ENCODE measurements at places on chromosomes 11 and 22.

GRCh38 chr11:116467823-116468222, 305.0 kb downstream of the BUD13 start:
- no peak for DNase-seq

DNA sequence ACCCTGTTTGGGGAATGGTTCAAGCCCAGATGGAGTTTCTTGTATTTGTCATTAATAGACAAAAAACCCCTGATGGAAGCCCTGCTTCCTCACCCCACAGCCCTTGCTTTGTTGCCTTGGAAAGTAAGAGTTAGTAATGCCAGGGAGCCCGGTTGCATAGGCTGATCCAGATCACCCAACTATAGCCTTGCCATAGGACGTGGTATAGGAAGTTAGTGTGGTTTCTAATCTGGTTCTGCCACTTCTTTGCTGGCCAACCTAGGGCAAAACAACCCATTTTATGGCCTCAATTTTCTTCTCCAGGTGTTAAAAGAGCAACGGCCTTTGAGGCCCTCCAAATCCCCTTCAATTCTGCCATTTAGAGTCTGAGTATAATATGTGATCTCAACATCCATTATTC, 97.9 kb downstream of the STIM1 start:
- DNase-seq: no peak

DNA sequence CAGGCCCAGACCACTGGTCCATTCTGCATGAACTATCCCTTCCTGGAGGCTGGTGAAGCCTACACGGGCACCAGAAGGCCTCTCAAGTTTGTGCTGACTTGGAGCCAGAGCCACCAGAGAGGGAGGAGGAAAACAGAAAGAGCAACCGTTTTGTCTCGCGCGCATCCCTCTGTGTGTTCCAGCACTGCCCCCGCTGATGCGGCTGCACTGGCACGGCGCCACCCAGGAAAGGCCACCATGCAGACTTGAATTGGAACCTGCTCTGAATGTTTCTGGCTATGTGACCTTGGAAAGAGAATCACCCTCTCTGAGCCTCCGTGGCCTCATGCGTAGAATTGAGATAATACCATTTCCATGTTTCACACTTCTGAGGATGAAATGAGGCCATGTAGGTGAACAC, 7.4 kb upstream of the ACRV1 start:
- DNase-seq: no peak

GRCh38 chr11:47377571-47378009, 757 bp downstream of the SPI1 start:
- DNase-seq: no peak

GRCh38 chr22:46708766-46709330, 29.2 kb downstream of the CERK start:
- no peak for DNase-seq

DNA sequence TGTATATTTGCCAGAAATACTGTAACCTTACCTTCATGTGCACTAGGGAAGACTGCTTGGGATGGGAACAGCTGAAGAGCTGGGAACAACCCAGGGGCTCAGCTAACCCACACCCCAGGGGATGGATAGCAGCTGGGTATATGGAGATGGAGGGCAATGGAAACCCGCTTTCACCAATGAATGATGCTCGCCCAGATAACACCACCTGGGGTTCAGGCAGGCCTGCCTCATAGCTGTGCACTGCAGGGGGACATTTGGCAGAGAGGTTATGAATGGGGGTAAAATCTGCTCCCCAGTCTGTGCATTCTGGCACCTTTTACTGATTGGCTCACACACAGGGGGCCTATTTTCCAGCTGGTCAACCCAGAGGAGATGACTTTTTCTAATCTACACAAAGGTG, 170.7 kb downstream of the CHST1 start:
- DNase-seq: no peak

DNA sequence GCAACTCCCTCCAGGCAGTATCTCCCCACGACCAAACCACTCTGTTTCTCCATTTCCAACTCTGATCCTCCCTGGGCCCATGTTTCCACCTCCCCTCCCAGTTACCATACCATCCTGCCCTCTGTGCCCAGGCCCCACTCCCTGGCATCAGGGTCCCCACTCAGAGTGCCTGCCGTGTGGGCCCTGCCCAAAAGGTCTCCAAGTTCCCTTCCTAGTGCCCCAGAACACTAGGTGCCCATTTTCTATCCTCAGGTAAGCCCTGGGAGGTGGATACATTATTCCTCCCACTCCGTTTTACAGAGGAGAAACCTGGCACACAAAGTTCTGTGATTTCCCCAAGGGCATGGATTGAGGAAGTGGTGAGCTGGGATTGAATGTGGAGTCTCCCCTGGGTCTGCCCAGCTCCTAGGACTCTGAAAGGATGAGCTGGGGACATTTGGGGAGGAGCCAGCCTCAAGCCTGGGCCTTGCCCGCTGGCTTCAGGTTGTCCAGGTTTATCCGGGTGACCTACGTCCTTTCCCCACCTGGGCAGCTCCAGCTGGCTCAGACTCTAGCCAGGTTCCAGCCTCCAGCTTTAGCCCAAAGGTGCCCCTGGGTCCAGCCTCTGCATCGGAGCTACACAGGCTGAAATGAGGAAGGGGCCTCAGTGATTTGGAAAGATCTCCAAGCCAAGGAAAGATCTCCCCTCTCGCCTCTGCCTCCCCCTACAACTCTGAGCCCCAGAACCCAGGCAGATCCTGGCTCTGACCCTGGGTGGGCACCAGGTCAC, 2.2 kb upstream of the GSTT4 start:
- no peak for DNase-seq

DNA sequence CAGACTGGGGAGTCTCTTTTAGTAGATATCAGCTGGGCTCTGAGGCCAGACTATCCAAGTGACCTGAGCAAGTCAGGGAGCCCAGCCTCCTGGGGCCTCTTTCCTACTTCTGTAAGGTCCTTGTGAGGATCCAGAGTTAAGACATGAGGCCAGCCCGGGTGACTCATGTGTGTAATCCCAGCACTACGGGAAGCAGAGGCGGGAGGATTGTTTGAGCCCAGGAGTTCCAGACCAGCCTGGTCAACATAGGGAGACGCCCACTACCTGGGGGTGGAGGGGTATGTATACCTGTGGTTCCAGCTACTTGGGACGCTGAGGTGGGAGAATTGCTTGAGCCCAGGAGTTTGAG, 36.9 kb upstream of the POLA2 start:
- no peak for DNase-seq

DNA sequence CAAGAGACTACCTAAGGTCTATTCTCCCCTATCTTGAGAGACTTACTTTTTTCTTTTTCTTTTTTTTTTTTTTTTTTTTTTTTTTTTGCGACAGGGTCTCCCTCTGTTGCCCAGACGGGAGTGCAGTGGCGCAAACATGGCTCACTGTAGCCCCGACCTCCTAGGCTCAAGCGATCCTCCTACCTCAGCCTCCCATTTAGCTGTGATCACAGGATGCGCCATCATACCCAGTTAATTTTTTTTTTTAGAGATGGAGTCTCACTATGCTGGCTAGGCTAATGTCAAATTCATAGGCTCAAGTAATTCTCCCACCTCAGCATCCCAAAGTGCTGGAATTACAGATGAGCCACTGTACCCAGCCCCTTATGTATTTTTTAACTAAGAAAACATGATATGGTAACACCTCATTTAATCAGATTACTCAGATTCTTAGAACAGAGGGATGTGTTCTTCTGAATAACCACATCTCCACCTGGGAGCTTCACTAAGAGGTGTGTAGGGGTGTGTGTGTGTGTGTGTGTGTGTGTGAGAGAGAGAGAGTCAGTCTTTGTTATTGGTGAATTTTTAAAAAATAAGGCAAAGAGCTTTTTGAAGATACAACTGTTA, 102.9 kb downstream of the USP35 start:
- no peak for DNase-seq

DNA sequence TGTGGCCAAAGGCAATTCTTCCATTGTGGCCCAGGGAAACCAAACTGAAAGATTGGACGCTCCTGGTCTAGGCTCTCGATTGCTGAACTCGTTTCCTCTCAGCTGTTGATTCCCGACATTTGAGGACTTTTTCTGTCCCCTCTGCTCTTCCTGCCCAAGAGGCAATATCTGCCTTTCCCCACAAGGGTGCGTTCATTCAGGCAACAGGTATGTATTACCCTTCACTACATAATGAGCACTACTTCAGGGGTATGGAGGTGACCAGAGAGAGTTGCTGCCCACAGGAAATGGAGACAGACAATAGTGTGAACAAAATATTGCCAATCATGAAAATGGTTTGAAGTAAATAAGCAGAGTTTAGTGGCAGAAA, 8.2 kb downstream of the PTH start:
- no peak for DNase-seq

- DNase-seq: no peak
Measured at GRCh38 chr11:116130122-116130521, 625.9 kb upstream of the CADM1 start.

DNA sequence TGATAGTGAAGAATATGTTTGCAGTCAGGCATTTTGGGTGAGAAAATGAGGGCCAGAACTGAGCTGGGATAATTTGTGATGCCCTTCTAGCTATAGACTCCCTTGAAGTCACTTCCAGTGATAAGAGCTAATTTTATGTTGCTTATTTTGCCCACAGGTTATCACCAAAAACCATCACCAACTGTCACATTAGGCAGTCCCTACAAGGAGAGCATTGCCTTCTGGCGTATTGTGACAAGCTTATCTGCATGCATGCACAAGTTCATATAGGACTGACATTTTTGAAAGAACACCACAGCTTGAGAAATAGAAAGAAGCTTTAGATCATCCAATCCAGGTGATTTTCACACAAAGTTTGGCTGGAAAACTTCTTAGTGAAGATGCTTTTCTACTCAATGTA, 735.3 kb upstream of the RAG2 start:
- no peak for DNase-seq

DNA sequence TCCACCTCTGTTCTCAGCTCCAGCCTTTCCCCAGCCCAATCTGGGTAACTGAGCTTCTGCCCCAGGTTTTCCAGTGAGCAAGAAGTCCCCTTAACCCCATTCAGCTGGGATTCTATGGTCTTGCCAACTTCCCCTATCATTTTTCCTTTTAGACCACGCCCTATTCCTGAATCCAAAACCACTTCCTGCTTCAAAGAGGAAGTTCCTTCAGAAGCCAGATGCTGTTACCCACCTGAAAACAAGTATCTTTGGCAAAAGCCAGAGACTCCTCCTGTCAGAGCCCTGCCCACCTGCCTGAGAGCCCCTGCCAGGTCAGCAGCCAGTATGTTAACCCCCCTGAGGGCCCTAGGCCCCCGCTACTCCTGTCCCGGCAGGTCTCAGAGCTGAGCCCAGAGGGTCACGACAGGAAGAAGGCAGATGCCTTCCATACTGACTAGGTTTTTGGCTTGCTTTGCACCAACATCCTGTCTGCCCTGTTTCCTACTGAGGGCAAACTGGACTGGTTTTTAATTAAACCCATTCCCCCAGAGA, 20.3 kb upstream of the MICAL2 start:
- DNase-seq: no peak

All from NCI-H187 (cell line).